ENCODE measurements at places on chromosomes 1 and 21.
A peak's percentile ranks its signal among the peaks of the same experiment; 100 is the strongest.

DNA sequence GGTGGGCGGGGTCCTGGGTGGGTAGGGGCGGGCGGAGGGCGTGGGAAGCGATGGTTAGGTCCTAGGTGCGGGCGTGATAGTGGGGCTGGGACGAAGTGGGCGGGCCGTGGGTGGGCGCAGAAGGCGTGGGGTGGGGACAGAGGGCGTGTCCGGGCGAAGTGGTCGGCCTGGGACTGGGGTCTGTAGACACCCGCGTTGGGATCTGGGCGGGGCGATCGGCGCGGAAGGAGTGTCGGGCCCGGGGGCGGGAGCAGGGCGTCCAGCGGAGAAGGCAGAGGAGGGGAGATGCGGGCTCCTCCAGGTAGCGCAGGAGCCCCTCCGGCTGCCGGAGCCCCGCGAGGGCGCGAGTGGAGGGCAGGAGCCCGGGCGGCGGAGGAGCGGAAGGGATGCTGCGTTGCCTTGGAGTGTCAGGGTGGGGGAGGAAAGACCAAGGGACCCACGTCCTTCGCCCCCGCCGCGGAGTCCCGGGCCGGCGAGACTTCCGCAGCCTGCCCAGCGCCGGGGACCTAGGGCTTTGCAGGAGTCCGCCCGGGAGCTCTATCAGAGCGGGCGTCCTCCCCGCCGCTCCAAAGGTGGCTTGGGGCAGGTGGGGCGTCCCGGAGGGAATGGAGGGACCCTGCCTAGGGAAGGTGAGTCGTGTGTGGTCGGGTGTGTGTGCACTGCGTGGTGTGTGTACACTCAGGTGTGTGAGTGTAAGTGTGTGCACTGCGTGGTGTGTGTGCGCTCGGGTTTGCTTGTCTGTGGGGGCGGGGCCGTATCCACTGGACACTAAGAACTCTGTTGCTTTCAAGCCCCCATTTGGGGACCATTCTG, 27.0 kb upstream of the PRSS38 start:
- DNase-seq = peak; percentile 84

DNA sequence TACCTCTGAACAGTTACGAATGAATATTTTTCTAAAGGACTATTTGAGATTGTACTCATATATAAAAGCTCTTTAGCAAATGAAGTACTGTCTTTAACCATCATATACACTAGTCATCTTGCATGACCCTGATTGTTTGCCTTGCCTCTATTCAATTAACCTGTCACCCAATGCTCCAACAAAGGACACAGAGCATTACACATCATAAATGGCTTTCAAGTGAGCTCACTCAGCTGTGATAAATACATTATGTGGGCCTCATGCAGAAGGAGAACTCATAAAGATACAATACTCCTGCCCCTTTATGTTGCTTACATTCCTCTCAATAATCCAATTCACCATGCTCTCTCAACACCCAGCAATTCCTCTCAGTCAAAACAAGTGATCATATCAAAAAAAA, 993.0 kb upstream of the PRMT6 start:
- peak; percentile 70 for DNase-seq

GRCh38 chr1:158992787-158993312, 16.9 kb upstream of the IFI16 start:
- no peak for DNase-seq

GRCh38 chr21:37711286-37711829, 204.9 kb downstream of the KCNJ6 start:
- no peak for DNase-seq

Measured in NCI-H1436 (cell line).